Stimulated activated CD8-positive, alpha-beta memory T cell treated with anti-CD3 and anti-CD28 coated beads, Interleukin-12 subunit alpha, Interleukin-12 subunit beta, amount 100 ng/mL, for 4 hours (primary cell): ENCODE measurements at places on chromosomes 12 and 14.

DNA sequence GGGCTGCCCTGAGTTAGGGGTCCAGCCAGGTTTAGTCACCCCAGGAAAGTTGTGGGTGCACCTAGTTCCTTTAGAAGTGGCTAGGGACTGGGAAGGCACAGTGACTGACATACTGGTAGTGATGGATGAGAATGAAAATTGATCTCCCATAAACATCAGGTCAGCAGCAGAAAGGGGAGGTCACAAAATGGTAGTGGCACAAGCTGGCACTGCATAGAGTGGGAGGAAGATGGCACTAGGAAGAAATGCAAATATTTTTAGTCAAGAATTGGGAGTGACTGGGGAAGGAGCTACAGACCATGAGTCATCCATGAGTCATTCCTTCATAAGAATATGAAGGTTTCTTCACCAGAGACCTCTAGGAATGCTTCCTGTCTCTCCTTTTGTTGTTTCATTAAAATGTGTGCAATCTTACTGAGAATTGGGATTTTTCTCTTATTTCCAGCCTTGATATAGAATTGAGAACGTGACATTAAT lies 198.3 kb upstream of the AMIGO2 start:
- no peak for DNase-seq

DNA sequence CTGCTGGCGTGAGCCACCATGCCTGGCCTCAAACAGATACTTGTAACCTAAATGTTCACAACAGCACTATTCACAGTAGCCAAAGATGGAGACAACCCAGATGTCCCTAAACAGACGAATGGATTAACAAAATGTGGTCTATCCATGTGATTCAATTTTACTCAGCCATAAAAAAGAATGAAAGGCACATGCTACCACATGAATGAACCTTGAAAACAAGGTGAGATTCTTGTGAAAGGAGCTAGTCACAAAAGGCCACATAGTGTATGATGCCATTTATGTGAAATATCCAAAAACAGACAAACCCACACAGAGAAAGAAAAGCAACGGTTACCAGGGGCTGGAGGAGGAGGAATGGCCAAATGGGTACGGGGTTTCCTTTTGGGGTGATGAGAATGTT lies 19.6 kb upstream of the P2RX7 start:
- DNase-seq: no peak

DNA sequence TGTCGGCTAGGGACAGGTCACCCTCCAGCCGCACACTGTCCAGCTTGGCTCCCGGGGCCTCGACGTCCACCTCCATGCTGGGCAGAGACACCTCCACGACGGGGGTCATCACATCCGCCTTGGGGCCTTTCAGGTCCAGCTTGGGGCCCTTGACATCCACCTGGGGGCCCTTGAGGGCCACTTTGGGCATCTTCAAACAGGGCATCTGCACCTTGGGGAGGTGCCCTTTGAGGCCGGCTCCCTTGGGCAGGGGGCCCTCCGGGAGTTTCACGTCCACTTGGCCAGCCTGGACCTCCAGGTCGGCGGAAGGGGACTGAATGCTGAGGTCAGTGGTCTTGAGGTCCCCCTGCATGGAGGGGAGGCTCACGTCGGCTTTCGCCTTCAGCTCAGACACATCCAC lies 17.9 kb downstream of the PLD4 start:
- no peak for DNase-seq

DNA sequence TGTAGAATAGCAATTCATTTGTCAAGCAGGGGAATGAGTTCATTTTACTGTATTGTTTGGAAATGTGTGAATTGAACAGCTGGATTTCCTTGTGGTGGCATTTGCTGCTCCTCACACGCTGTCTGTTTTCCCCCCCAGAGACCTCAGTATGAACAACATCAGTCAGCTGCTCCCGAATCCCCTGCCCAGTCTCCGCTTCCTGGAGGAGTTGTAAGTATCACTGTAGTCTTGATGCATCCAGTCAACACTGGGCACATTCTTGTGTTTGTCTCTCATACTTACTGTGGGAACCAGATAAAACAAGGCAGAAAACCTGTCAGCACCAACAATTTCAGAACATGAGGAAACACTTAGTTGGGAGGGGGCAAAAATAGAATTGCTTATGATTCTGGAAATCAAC lies 64.9 kb downstream of the LGR5 start:
- DNase-seq: no peak

DNA sequence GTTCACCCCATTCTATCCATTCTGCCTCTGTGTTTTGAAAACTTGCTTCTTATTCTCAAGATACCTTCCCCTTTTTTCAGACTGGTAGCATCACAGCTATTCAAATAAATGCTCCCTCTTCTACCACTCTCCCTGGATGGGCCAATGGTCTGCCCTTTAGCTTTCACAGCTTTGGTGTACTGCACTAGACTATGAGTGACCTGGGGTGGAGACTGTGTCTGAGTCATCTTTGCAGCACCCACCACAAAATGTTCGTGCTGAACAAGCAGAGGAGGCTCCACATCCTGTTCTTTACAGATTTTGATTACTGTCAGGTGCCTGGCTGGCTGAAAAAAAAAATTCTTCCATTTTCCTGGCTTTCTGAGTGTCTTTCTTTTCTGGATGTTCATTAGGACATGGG lies 1104.1 kb upstream of the TMEM132C start:
- peak; percentile 15 for DNase-seq

DNA sequence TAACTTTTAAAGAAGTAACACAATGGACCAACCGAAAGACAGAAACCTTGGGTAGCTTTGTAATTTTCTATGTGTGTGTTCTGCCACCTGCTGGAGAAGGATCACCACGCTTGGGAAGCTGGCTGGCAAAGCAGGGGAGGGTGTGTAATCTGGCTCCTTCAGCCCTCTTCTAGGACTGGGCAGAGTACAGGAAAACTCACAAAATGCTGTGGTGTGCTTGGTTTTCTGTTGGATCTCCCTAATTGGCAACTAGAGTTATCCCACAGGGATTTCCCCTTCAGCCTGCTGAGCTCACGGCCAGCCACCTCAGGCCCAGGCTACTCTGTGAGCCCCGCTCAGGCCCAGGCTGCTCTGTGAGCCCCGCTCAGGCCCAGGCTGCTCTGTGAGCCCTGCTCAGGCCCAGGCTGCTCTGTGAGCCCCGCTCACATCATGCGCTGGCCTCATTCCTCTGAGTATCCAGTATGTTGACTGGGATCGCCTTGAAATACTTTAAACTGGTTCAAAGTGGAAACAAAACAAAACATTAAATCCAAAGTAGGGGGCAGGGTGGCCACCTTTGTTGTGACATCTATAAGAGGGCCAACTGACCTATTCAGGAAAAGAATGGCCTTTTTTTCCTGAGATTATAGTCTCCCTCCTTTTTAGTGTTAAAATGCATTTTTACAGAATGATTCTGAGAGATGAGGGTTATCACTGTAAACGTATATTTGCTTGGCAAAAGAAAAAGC lies 52.0 kb upstream of the RNU6-8 start:
- peak; percentile 1 for DNase-seq

GRCh38 chr12:67709367-67709954 lies 60.9 kb downstream of the DYRK2 start:
- DNase-seq: no peak

GRCh38 chr12:9707356-9707755 lies 25.5 kb downstream of the CLECL1 start:
- DNase-seq: no peak

GRCh38 chr14:79111987-79112501 lies 941.9 kb downstream of the NRXN3 start:
- DNase-seq: no peak

DNA sequence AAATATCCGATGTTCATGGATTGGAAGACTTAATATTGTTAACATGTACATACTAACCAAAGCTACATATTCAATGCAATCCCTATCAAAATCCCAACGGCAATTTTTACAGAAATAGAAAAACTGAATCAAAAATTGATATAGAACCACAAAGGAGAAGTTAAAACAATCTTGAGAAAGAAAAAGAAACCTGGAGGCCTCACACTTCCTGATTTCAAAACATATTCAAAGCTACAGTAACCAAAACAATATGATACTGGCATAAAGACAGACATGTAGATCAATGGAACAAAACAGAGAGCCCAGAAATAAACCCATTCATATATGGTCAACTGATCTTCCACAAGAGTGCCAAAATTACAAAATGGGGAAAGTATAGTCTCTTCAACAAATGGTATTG lies 5.4 kb upstream of the PELI2 start:
- DNase-seq: no peak

- no peak for DNase-seq
These were observed 22.4 kb downstream of the ARG2 start for GRCh38 chr14:67641902-67642749.

DNA sequence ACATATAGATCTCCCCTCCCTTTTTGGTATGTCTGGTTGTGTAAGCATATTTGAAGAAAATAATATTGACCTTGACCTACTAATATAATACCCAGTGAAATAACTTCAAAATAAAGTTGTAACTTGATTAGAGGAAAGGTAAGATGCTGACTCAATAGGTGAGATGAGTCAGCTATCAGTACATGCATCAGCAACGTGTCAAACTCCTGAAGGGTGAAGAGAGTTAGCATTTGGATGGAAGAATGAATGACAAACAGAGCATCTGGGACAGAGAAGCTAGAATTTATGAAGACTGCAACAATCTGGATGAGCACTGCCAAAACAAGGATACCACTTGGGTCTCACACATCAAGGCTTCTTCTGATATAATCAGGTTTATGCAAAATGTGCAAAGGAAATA lies 74.9 kb downstream of the PPP2R5E start:
- DNase-seq: no peak

DNA sequence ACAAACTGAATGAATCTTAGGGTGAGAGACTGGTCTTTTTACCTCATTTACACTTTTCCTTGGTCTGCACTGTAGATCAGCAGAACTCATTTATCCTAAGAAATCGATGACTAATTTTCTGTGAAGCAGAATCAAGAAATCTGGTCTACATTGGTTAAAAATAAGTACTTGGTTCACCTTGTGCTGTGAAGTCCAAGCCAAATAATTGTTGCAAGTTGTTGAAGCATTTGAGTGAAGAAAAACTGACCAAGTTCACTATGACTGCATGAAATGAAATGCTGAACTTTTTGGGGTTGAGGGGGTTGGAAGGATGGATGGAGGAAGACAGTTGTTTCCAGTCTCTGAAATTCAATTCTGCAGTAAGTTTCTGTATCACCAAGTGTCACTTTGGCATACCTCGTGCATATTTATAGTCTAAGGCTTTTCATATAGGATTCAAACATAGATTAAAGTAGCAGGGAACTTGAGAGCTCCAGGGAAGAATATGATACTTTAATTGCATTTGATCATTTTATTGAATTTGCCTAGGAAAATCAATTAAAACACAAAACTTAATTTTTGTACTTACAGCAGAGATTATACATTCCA lies 75.0 kb downstream of the FAR2 start:
- no peak for DNase-seq

DNA sequence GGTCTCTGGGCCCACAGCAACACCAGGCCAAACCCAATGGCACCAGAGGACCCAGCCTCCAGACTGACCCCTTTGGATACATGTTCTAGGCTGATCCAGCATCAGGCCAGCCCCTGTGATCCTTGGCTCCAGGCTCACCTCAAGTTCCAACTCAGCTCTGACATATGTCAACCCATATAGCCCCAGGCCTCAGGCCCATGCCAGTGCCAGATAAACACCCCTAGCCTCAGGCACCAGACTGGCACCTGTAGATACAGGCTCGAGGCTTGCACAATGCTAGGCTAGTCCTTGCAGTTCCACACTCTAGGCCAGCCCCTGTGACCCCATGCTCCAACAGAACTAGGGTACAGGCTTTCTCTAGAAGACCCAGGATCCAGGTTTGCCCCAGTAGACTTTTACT lies 287.5 kb downstream of the KCNC2 start:
- no peak for DNase-seq

DNA sequence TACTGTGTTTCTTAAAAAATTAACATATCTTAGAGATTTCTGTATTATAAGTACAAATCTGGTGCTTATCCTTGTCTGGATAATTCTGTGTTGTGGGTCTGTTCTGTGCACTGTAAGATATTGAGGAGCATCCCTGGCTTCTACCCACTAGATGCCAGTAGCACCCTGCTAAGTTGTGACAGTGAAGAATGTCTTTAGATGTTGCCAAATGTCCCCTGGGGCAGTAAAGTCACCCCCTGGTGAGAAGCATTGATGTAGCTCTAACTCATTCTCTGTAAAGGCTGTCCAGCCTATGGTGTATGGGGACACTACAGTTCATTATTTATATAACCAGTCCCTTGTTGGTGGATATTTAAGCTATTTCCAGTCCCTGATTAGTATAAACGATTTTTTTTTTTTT lies 31.4 kb downstream of the MAP1LC3B2 start:
- DNase-seq: no peak

DNA sequence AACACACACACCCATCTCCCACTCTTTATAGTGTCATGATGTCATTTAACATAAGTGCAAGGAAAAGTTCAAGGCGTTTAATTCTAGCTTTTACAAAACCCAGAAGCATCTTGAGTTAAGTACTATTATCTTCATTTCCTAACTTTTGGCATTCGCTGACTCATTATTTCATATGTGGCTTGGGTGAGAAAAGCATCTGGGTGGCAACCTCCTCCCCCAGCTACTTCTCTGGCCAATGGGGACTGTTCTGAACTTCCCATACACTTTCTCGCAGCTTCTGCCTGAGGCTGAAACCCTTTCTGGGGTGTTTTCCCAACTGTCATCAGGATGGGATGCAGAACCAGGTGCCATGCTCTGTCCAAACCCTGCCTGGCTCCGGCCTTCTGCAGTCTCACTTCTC lies 2.8 kb upstream of the MARK3 start:
- no peak for DNase-seq

DNA sequence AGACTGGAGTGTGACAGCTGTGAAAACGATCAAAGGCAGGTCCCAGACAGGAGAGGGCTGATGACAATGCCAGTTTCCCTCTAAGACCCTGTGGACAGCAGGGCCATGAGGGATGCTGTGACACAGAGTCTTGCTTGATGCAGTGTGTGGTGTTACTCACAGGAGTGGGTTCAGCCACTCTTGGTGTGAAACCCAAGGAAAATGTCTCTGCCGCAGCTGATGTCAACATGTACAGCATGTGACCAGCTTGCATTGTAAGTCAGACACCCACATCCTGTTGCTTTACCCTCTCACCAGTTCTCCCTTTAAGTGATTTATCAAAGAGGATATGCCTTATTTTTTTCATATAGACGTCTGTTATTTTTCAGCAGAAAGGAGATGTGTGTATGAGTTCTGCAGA lies 268.6 kb downstream of the BTG1 start:
- peak; percentile 70 for DNase-seq

- no peak for DNase-seq
These were observed 47.2 kb downstream of the SMUG1 start for GRCh38 chr12:54141431-54142113.

- DNase-seq: no peak
These were observed 58.5 kb upstream of the PLXNC1 start for GRCh38 chr12:94089891-94090290.

DNA sequence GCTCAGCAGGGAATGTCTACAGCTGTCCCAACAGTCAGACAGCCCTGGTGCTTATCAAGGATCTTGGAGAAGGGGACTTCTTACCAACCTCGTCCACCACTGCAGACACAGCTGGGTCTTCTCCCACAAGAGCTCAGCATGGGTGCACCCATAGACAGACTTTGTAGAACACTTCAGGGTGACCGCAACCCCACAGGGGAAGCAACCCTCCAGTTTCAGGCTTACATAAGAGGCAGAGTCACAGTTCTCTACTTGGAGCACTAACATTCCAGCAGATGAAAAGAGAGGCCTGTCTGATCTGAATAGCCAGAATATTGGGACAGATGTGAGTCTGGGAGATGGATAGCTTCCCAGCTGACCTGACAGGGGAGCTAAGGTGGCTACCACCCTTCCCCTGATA lies 3.5 kb upstream of the CLEC1A start:
- no peak for DNase-seq
